Activated CD8-positive, alpha-beta memory T cell treated with anti-CD3 and anti-CD28 coated beads, Interleukin-2, amount 50 U/mL, for 4 hours (primary cell): ENCODE measurements at places on chromosomes 5 and 9.
A peak's percentile ranks its signal among the peaks of the same experiment; 100 is the strongest.

- no peak for DNase-seq
Measured at GRCh38 chr9:132935026-132935425, 9.4 kb downstream of the TSC1 start.

- no peak for DNase-seq
Measured at GRCh38 chr5:140224658-140225057, 49.7 kb downstream of the CYSTM1 start.

DNA sequence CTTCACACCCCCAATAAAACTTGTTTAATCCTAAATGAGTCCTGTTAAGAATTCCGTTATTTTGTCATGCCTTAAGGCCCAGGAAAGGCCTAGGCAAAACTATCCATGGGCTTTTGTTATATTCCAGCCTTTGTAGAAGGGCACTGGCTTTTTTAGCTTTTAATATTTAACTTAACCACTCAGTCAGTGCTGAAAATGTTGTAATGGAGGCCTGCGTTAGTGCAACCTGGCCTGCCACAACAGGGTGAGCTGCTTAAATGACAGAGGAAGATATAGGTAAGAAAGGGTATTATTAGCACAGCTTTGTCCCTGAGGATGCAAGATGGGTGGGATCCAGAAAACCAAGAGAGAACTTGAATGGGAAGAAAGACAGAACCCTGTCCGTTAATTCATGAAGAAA, 40.2 kb upstream of the PCAT7 start:
- DNase-seq: no peak

- DNase-seq: no peak
Measured at GRCh38 chr5:40939753-40940152, 30.5 kb downstream of the C7 start.

DNA sequence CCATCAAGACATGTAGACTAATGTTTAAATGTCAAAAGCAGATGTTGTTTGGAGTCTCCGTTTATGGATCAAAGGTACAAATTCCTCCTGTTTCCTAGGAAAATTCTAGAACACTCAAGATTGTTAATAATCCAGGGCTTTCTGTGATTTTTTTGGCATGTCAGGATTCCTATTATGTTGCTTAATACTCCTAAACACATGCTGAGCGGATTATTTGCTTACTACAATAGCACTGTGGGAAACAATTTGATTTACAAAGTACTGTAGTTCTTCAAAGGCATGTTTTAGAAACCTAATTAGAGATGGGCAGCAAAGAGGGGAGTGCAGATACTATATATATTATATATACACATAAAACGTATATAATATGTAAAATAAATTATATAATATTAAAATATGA, 19.0 kb upstream of the SCAMP1 start:
- no peak for DNase-seq

- DNase-seq: no peak
Measured at GRCh38 chr9:13707612-13708576, 428.4 kb upstream of the MPDZ start.

DNA sequence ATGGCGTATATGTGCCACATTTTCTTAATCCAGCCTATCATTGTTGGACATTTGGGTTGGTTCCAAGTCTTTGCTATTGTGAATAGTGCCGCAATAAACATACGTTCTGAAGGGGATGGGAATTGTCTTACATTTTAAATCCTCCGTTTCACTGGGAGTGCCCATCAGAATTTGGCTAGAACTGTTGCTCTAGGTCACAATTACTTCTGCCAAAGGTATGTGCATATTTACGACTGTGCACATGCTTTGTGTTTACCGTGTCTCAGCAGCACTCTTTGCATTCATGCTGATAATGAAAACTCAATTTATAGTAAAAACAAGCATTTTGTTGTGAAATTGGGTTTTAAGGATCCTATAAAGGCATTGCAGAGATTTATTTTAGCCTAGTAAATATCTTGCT, 151.9 kb upstream of the ZNF618 start:
- no peak for DNase-seq

- peak; percentile 70 for DNase-seq
Measured at GRCh38 chr9:113581865-113582697, 118.6 kb downstream of the RGS3 start.

GRCh38 chr5:10192309-10192708, 57.4 kb downstream of the ATPSCKMT start:
- DNase-seq: no peak

DNA sequence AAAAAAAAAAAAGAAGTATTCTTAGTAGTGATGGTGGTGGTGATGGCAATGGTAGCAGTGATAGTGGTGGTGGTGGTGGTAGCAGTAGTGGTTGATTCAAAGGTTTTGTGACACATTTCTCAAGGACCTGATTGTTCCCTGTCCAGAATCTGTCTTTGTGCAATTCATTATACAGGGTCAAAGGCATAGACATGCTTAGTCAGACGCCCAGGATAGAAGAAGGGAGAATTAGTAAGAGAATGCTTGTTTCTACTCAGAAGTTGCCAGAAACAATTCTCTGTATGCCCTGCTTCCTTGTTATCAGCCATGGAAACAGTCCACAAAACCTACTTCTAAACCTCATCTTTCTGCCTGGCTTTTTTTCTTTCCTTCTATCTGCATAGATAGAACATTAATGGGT, 89.4 kb downstream of the SLC44A1 start:
- DNase-seq: no peak

- DNase-seq: no peak
Measured at GRCh38 chr5:40318395-40318794, 361.3 kb upstream of the PTGER4 start.

- DNase-seq: no peak
Measured at GRCh38 chr5:31935496-31936369, 238.4 kb downstream of the GOLPH3 start.

DNA sequence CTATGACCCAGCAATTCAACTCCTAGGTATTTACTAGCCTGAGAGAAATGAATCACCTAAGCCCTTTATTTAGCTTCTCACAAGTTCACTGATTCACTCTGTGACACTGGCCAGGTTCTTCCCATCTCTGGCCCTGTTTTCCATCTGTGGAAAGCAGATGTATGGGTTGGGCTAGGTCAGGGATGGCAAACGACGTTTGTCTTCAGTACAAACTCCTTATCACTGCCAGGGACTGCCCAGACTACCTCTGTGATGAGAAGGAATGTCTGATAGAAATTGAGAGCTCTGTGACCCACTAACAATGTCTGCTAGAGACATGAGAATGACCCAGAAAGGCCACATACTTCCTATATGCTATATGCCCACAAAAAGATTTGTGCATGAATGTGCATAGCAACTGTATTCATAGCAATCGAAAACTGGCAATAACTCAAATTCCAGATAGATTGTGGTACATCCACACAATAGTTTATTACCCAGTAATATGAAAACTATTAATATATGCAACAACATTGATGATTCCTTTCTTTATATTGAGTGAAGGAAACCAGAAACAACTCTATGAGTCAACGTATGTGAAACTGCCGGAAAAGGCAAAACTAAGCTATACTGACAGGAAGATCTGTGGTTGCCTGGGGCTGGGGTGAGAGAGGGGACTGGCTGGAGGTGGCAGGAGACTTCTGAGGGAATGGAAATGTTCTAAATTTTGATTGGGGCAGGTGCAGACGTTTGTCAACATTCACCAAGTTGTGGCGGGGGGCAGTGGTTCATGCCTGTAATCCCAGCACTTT, 32.0 kb upstream of the ADAM19 start:
- DNase-seq: peak; percentile 51

DNA sequence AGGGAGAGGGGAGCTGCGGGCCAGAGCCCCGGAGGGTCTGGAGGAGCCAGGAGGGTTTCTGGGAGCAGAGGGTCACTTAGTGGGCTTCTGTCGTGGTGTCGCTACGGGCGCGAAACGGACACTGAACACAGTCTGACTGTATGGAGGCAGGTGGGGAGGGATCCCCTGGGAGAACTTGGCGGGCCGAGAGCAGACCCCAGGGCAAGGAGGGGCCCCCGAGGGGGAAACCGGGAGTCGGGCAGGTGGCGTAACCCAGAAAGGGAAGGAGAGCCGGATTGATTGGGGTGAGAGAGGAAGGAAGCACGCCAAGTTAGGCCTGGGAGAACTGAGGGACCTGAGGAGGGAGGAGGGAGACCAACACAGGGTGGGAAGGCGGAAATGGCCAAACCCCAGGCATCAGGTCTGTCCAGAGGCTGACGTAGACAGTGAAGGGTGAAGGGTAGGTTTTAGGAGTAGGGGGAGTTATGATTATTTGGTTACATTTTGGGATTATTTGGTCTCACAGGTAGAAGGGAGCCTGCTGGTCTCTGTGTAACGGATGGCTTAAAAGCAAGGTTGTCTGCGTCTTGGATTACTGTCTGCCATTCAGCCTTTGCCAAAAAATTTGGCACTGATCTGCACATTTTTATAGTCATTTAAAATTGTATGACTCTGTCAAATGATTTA, 3.3 kb upstream of the MSMP start:
- DNase-seq: no peak

GRCh38 chr9:128006332-128006996, 25.7 kb upstream of the EEIG1 start:
- no peak for DNase-seq

DNA sequence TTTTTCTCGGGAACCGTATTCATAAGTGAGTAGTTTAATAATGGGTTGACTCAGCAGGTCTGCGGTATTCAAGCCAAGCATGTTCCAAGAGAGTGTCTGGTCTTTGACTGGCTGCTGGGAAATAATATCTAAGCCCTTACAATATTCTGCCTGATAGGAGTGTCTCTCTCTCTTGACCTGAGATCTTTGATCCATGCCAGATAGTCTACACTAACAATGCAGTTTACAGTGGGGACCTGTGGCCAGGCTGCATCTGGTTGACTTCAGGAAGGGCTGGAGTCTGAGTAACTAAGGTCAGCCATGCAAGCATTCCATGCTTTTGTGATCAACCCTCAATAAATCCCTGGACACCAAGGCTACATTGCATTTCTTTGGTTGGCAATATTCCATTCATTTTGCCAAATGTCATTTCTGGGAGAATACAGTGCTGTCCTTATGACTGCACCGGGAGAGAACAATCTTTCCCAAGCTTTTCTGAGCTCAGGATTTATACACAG, 195.5 kb downstream of the SEMA5A start:
- no peak for DNase-seq

- no peak for DNase-seq
Measured at GRCh38 chr9:72856972-72857623, 95.8 kb downstream of the ALDH1A1 start.

GRCh38 chr9:77531400-77531799, 116.7 kb downstream of the GNA14 start:
- DNase-seq: no peak

DNA sequence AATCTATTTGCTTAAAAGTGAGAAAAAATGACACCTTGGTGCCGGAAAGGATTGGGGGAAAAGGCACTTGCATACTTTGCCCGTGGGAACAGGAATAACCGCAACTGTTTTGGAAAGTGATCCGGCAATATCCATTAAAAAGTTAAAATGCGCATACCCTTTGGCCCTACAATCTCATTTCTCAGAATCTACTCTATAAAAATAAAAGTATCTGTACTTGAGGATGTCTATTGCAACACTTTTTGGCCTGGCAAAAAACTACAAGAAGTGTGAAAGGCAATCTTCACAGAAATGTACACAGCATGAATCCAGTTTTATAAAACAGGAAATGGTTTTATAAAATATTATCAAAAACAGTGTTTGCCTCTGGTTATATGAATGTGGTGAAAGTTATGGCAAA, 58.3 kb upstream of the NFIL3 start:
- no peak for DNase-seq

- peak; percentile 56 for DNase-seq
Measured at GRCh38 chr5:159341906-159342310, 11.6 kb upstream of the IL12B start.

GRCh38 chr5:175892015-175892800, 20.8 kb downstream of the CPLX2 start:
- DNase-seq: no peak

DNA sequence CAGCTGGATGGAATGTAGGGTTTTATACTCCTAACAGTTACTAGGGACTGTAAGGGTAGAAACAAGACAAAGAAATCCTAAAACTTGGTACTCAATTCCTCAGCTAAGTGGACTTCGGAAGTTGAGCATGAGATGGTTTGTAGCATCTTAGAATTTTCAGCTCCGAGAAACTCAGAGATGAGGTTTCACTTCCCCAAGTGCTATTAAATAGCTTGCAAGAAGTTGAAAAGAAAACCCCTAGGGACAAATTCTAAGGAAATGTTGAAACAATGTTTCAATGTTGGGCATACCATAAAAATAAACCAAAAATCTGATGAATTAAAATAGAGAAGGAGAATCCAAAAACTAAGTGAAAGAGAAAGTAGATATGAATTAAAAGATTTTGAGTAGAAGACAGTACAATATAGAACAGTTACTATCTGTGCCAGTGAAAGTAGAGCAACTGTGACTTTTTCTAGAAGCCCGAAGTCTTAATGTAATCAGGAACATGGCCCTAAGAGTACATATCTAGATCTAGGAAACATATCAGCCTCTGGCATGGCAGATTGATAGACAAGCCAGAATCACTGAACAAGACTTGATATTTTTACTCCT, 308.6 kb upstream of the RGMB start:
- no peak for DNase-seq

DNA sequence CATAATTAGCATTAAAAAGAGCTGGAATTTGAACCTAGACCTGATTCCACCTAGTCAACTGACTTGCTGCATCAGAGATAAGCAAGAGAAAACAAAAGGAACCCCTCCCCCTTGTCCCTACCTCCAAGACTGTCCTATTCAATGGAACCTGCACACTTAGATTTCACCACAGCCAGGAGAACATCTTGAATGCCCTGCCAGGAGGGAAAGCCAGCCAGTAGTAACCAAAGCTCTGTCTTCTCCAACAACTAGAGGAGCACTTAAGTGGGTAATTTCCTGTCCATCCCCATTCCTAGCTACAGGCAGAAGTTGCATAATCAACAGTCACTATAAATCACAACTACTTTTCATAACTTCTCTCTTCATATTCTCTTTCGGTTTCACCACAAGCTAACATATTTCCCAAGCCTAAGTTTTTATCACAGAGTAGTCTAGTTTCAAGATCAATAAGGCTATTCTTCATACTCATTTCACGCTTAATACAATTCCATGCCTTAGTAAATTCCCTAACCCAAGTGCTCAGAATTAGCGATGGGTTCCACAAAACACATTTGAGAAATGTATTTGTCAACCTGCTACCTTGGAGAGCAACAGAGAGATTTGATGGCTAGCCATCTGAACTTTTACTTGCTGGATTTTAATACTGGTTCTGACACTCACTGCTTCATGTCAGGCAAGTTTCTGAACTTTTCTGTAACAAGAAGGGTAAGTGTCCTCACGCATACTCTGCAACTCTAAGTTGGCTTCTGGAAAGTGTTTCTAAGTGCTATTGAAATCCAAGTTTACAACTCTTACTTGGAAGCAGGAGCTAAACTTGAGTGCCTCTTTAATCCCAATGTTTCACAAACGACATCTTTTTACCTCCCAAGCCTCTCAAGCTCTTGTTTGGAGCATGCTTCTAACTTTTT, 2.0 kb downstream of the DENND1A start:
- no peak for DNase-seq

DNA sequence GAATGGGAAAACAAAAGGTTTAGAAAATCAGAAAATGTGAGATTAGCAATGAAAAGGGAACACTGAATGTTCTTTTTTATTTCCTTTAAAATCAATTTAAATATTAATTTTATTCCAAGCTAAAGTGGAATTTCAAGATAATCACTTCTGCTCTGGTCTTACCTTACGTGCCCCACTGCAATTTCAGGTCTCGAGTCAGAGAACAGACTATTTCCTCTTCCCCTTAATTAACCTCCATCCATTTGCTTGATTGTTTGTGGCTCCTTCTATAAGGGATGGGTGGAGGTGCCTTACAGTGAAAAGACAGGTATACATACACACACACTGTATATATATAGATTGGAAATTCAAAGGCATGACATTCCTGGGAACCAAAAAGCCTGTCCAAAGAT, 137.1 kb downstream of the SUSD1 start:
- DNase-seq: no peak

- no peak for DNase-seq
Measured at GRCh38 chr5:154380263-154380662, 65.5 kb upstream of the SAP30L start.
